ENCODE measurements at places on chromosomes 11 and 22. TPM values are rescaled to one million over a fixed set of nuclear protein-coding genes. Genes with fewer than 3 reads are reported as not detected.

- H3K4me3 ChIP-seq, result no peak overlapping the region
- no peak overlapping the region for H3K27ac ChIP-seq
- no peaks in the 10 kb centered on the region for H3K36me3 ChIP-seq
- DNase-seq, result no peak
- peaks cover 14% of the 10 kb centered on the region for H3K27me3 ChIP-seq
These were observed 54.3 kb downstream of the TSPAN18 start for GRCh38 chr11:44780940-44781631.

DNA sequence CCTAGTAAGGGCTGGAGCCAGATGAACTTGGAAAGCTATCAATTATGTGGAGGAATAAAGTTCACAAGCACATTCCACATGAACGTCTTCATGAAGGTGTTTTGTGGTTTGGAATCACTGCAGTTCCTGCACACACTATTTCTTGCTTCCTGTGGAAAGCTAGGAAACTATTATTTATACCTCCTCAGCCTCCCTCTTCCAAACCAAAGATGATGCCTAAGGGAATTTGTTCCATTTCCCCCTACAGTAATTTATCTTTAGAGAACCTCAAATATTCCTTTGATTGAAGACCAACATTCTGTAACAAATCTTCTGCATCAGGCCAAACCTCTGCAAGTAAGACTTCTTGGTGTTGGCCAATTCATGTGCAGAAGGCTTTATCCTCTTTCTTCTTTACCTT lies 115.8 kb upstream of the ARHGAP20 start:
- DNase-seq, result no peak
- no peaks in the 10 kb centered on the region for H3K36me3 ChIP-seq
- H3K27ac ChIP-seq, result no peak overlapping the region
- no peak overlapping the region for H3K4me3 ChIP-seq
- H3K27me3 ChIP-seq, result no peaks in the 10 kb centered on the region

DNA sequence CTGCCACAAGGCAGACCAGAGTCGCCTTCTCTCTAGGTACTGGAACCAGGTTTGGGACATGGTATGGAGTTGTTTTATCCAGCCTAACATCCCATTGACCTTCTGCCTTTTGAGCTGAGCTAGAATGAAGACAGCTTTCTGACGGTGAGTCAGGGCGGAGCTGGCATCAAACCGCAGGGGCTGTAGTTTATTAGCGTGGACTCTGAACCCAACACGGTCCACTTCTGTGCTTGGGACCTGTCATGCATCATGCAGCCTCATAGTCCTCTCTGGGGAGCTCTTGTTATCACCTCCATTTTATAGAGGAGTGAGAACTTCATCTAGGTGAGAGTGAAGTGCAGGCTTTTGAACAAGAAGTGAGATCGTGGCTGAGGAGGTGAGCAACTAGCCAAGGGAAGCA lies 8.3 kb downstream of the GAL3ST1 start:
- no peaks in the 10 kb centered on the region for H3K4me1 ChIP-seq
- H3K4me3 ChIP-seq, result no peak overlapping the region
- DNase-seq, result peak; percentile 72
- H3K27me3 ChIP-seq, result peaks cover 19% of the 10 kb centered on the region
- H3K36me3 ChIP-seq, result no peaks in the 10 kb centered on the region

- no peaks in the 10 kb centered on the region for H3K4me1 ChIP-seq
- H3K27ac ChIP-seq, result no peak overlapping the region
- H3K36me3 ChIP-seq, result no peaks in the 10 kb centered on the region
These were observed 41.0 kb upstream of the AQP11 start for GRCh38 chr11:77548552-77549445.

GRCh38 chr11:31509051-31509428 lies 382 bp downstream of the IMMP1L start:
- no peaks in the 10 kb centered on the region for H3K27me3 ChIP-seq
- peak overlapping the region; percentile 59 for H3K27ac ChIP-seq
- DNase-seq, result peak; percentile 38
- no peaks in the 10 kb centered on the region for H3K36me3 ChIP-seq

GRCh38 chr11:104198576-104198975 lies 34.6 kb upstream of the PDGFD start:
- no peaks in the 10 kb centered on the region for H3K4me1 ChIP-seq
- no peak for DNase-seq
- H3K36me3 ChIP-seq, result no peaks in the 10 kb centered on the region
- H3K4me3 ChIP-seq, result no peak overlapping the region
- H3K27me3 ChIP-seq, result no peaks in the 10 kb centered on the region

- H3K27ac ChIP-seq, result no peak overlapping the region
- H3K36me3 ChIP-seq, result no peaks in the 10 kb centered on the region
- DNase-seq, result peak; percentile 43
These were observed 74.4 kb upstream of the PRR5 start for GRCh38 chr22:44627521-44628139.

- no peak for DNase-seq
- H3K27ac ChIP-seq, result no peak overlapping the region
- H3K4me1 ChIP-seq, result peaks cover 7% of the 10 kb centered on the region
- H3K4me3 ChIP-seq, result no peak overlapping the region
- no peaks in the 10 kb centered on the region for H3K36me3 ChIP-seq
- H3K27me3 ChIP-seq, result peaks cover 14% of the 10 kb centered on the region
These were observed 58.2 kb upstream of the DRD2 start for GRCh38 chr11:113533425-113533698.

- peaks cover 42% of the 10 kb centered on the region for H3K36me3 ChIP-seq
- H3K4me1 ChIP-seq, result peaks cover 2% of the 10 kb centered on the region
- no peak overlapping the region for H3K27ac ChIP-seq
- H3K4me3 ChIP-seq, result no peak overlapping the region
- H3K27me3 ChIP-seq, result no peaks in the 10 kb centered on the region
These were observed 7.3 kb downstream of the INCENP start for GRCh38 chr11:62131170-62131464.

DNA sequence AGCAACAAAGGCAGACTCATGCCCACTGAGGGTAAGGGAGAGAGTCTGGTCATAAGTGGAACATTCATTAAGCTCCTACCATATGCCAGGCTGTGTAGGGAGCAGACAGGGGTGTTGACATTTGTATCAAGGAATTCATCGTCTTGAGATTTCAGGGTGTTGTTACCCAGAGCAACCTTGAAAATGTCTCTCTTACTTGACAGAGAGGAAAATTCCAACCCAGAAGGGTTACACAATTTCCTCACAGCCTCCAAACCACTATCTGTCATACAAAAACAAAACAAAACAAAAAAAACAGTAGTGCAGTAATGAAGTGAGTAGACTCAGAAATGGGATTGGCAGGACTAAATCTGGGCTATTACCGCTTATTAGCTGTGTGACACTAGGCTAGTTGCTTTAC lies 113.2 kb downstream of the MIAT start:
- no peaks in the 10 kb centered on the region for H3K27me3 ChIP-seq
- DNase-seq, result no peak
- no peaks in the 10 kb centered on the region for H3K36me3 ChIP-seq
- H3K27ac ChIP-seq, result no peak overlapping the region
- H3K4me3 ChIP-seq, result no peak overlapping the region

DNA sequence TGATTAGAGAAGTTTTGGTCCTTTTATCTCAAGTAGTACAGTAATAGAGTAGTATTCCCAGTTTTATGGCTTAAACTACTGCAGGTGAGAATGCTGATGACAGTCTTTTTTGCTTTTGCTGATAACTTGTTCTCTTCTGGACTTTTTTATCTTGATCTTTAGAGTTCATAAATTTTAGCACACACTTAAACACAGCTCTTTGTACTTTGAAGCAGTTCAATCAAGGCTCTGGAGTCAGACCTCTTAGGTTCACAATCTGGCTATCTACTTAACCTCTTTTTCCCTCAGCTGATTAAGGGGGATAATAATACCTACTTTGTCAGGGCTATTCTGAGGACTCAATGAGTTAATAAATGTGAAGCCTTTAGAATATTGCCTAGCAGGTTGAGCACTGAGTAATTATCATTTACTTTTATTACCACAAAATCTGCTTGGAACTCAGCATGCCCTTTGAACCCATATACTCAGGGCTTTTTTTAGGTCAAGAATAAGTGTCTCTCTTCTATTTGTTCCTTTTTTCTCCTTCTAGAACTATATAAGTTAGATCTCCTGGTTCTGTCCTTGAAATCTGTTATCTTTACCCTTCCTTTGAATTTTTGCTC lies 51.9 kb downstream of the CSTF3 start:
- DNase-seq, result no peak
- no peaks in the 10 kb centered on the region for H3K4me1 ChIP-seq
- no peak overlapping the region for H3K27ac ChIP-seq
- H3K36me3 ChIP-seq, result peaks cover 18% of the 10 kb centered on the region

- no peak overlapping the region for H3K4me3 ChIP-seq
- no peaks in the 10 kb centered on the region for H3K36me3 ChIP-seq
- DNase-seq, result no peak
- peaks cover 7% of the 10 kb centered on the region for H3K27me3 ChIP-seq
These were observed 44.1 kb upstream of the CCDC188 start for GRCh38 chr22:20194681-20195593.

- no peak overlapping the region for H3K27ac ChIP-seq
- no peaks in the 10 kb centered on the region for H3K36me3 ChIP-seq
- peaks cover 3% of the 10 kb centered on the region for H3K4me1 ChIP-seq
- H3K4me3 ChIP-seq, result no peak overlapping the region
- peak; percentile 32 for DNase-seq
- no peaks in the 10 kb centered on the region for H3K27me3 ChIP-seq
These were observed 974.2 kb downstream of the JRKL start for GRCh38 chr11:97364047-97364446.

DNA sequence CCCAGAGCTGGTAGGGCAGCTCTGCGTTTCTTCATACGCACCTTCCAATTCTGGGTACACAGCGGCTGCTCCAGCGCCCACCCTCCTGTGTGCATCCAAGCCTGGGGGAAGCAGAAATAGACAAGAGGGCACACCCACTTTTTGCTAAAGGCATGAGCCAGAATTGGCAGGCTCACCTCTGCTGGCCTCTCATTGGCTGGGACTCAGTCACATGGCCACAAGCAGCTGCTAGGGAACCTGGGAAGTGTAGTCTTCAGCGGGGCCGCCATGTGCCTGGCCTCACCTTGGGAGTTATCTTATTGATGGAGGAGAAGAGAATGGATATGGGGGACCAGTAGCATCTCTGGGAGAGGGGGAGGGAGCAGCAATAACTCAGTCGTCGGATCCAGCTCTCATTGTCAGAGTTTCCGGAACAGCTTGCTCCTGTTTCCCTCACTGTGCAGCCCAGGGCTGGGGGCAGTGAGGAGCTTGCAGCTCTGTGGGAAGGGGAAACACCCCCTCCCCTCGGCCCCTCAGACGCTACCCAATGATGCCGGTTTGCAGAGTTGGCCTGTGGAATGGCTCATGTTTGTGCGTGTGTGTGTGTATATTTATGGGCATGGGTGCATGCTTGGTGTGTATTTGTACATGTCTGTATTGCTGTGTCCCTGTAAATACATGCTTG lies 11.8 kb upstream of the MIEF1 start:
- peaks cover 16% of the 10 kb centered on the region for H3K4me1 ChIP-seq
- H3K4me3 ChIP-seq, result no peak overlapping the region
- H3K27me3 ChIP-seq, result no peaks in the 10 kb centered on the region
- H3K27ac ChIP-seq, result no peak overlapping the region
- no peaks in the 10 kb centered on the region for H3K36me3 ChIP-seq

GRCh38 chr22:45164270-45165088 lies 754 bp downstream of the NUP50 start:
- no peaks in the 10 kb centered on the region for H3K27me3 ChIP-seq
- peaks cover 23% of the 10 kb centered on the region for H3K36me3 ChIP-seq
- peak overlapping the region; percentile 90 for H3K4me3 ChIP-seq

- no peaks in the 10 kb centered on the region for H3K36me3 ChIP-seq
- H3K4me3 ChIP-seq, result peak within 1 kb of the TSS; percentile 86
- H3K27ac ChIP-seq, result peak within 1 kb of the TSS; percentile 88
- no peaks in the 10 kb centered on the region for H3K27me3 ChIP-seq
These were observed at the start of gene CFAP300 for GRCh38 chr11:102047305-102047924. TSS of gene CFAP300 (plus strand) at chr11:102047437. CDS start at chr11:102047471, 34 bp downstream.

- no peak for DNase-seq
- no peaks in the 10 kb centered on the region for H3K36me3 ChIP-seq
- H3K4me1 ChIP-seq, result peaks cover 26% of the 10 kb centered on the region
- no peak overlapping the region for H3K27ac ChIP-seq
- H3K27me3 ChIP-seq, result peaks cover 94% of the 10 kb centered on the region
These were observed 100.6 kb upstream of the HSD17B12 start for GRCh38 chr11:43579919-43580276.

GRCh38 chr11:35050541-35050995 lies 88.4 kb upstream of the CD44 start:
- H3K4me3 ChIP-seq, result peak overlapping the region; percentile 30
- no peak overlapping the region for H3K27ac ChIP-seq
- H3K27me3 ChIP-seq, result no peaks in the 10 kb centered on the region

DNA sequence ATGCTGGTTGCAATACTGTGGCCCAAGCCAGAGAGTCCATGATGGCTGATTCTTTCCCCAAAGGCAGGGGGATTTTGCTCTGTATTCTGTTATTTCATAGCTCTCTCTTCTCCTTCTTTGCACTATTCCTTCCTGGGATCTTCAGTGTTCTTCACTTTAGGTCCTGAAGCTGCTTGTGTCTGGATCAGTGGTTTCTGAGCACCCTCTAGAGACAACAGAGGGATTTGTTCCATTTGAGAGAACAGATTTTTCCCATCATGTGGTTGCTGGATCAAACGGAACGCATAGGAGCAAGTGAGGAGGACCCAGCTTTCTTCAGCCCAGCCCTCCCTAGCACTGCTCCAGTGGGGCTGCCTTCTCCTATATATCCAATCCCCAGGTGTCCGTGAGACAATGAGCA lies 68.7 kb upstream of the SYN3 start:
- peak; percentile 71 for DNase-seq
- no peaks in the 10 kb centered on the region for H3K27me3 ChIP-seq
- H3K4me3 ChIP-seq, result no peak overlapping the region
- H3K36me3 ChIP-seq, result no peaks in the 10 kb centered on the region

GRCh38 chr11:75500742-75501141 lies 25.0 kb downstream of the GDPD5 start:
- DNase-seq, result no peak
- H3K27me3 ChIP-seq, result no peaks in the 10 kb centered on the region
- H3K4me1 ChIP-seq, result peaks cover 26% of the 10 kb centered on the region
- H3K36me3 ChIP-seq, result no peaks in the 10 kb centered on the region

ACTN3 gene
- total RNA-seq, result not detected

OR52K2 gene
- total RNA-seq, result not detected

ART5 gene
- 0.29 TPM for total RNA-seq

HIC2 gene
- 2.1 TPM for total RNA-seq

HBE1 gene
- not detected for total RNA-seq

TRIM49 gene
- total RNA-seq, result not detected

NFRKB gene
- 18.9 TPM for total RNA-seq

C11orf91 gene
- not detected for total RNA-seq

C22orf23 gene
- total RNA-seq, result 0.72 TPM

KRTAP5-10 gene
- total RNA-seq, result 0.36 TPM

C22orf15 gene
- total RNA-seq, result 0.72 TPM

OR51B2 gene
- total RNA-seq, result not detected

LDLRAD3 gene
- 8.5 TPM for total RNA-seq

MYO18B gene
- not detected for total RNA-seq

LGALS12 gene
- total RNA-seq, result not detected
